ENCODE measurements at places on chromosomes 13 and 19.
A peak's percentile ranks its signal among the peaks of the same experiment; 100 is the strongest.

GRCh38 chr19:44943801-44944249 is 1.8 kb downstream of the APOC4 start:
- no peak for DNase-seq

DNA sequence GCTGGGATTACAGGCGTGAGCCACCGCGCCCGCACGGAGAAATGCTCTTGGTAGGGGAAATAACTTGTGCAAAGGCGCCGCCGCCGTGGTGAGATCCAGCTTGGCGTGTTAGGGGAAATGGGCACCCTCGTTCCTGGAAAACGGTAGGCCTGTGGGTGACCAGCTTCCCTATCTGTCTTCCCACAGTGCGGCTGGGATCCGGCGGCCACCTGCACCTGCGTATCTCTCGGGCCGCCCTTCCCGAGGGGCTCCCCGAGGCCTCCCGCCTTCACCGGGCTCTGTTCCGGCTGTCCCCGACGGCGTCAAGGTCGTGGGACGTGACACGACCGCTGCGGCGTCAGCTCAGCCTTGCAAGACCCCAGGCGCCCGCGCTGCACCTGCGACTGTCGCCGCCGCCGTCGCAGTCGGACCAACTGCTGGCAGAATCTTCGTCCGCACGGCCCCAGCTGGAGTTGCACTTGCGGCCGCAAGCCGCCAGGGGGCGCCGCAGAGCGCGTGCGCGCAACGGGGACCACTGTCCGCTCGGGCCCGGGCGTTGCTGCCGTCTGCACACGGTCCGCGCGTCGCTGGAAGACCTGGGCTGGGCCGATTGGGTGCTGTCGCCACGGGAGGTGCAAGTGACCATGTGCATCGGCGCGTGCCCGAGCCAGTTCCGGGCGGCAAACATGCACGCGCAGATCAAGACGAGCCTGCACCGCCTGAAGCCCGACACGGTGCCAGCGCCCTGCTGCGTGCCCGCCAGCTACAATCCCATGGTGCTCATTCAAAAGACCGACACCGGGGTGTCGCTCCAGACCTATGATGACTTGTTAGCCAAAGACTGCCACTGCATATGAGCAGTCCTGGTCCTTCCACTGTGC is 2.4 kb downstream of the GDF15 start:
- peak; percentile 57 for DNase-seq

DNA sequence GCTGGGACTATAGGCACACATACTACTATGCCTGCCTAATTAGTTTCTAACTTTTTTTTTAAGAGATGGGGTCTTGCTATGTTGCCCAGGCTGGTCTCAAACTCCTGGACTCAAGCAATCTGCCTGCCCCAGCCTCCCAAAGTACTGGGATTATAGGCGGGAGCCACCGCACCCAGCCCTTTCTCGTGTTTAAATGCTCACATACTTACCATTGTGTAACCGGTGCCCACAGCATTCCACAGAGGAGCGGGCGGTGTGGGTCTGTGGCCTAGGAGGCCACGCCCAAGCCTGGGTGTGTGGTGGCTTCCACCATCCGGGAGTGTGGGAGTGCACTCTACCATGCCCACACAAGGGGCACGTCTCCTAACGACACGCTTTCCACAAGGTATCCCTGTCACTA is 7.7 kb downstream of the LMNB2 start:
- no peak for DNase-seq

DNA sequence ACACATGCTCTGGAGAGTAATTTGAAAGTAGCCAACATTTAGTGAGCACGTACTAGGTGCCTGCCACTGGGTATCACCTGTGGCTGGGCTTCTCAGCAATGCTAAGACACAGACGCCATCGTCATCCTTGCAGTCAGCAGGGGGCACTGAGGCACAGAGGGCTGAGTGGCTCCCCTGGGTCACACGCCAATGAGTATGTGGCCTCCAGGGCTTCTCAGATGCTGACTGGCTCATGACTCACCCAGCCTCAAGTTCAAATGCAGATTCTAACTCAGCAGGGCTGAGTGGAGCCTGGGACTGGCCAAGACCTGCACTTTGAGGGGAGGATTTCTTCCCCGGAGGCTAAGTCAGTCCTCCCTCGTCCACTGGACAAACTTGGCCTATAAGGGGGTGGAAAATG is 115.1 kb upstream of the CACNA1A start:
- DNase-seq = no peak

DNA sequence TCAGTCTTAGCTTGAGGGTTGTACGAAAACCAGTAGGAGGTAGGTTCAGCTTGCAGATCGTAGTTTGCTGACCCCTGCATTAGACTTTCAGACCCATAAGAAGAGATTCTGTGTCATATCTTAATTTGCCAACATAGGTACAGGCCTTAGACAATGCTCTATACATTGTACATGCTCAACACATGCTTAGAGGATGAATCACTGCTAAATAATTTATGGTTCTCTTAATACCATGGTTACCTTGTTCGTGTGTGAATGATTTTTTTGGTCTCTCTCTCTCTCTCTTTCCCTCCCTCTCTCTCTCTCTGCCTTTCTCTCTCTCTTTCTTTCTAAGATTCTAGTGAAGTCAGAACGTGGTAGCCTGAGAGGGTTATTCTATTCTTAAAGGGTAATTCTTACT is 112.2 kb downstream of the FGF14 start:
- no peak for DNase-seq

- DNase-seq = no peak
Observed at GRCh38 chr13:101970341-101970740, 431.5 kb downstream of the FGF14 start.

DNA sequence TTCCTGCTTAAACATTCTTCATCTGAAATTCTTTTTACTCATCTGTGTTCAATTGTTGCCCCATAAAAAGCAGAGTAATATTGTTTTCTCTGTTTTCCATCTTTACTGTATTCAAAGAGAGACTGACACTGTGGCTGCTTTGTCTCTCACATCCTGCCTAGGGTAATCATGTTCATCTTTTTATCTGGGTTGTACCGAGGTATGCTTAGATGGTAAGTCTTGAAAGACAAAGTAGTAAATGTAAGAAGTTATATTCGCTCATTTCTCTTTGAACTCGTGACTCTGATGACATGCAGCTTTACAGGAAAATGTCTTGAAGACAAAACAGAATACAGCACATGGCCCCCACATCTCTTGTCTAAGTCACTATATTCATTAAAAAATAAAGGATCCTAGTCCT is 20.0 kb upstream of the CYSLTR2 start:
- DNase-seq = no peak

GRCh38 chr19:40976134-40976533 is 14.9 kb upstream of the CYP2B6 start:
- no peak for DNase-seq

DNA sequence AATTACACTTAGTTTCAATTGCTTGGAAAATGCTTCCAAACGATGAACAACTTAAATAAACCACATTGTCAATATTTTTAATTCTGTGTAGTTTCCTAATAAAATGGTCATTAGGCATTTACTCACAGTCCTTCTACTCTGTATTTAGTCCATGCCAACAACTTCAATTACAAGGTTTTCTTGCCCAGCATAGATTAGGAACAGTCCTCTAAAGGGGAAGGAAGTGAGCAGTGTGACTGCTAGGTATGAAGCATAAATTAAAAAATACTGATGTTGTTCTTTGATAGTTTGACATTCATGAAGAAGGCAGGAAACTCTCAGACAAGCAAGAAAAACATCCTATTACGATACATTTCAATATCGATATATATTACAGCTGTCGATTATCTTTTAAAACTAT is 716.0 kb upstream of the PCDH9 start:
- DNase-seq = no peak

DNA sequence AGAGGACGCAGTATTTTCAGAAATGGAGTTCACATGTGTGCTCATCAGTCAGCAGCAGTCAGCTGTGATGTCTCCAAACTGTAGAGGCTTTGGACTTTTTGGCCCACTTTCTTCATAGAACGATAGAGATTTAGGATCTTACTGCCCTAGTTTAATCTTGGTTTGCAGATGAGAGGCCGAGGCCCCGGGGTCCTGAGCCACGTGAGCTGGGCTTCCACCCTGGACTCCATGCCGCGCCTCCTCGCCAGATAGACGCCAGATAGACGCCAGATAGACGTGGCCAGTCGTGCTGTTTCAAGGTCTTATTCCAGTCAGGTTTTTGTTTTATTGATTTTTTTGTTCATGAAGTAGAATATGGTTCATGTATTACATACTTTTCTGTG is 11.7 kb upstream of the MCF2L start:
- no peak for DNase-seq

GRCh38 chr13:94065741-94066140 is 413.7 kb downstream of the DCT start:
- DNase-seq = no peak

DNA sequence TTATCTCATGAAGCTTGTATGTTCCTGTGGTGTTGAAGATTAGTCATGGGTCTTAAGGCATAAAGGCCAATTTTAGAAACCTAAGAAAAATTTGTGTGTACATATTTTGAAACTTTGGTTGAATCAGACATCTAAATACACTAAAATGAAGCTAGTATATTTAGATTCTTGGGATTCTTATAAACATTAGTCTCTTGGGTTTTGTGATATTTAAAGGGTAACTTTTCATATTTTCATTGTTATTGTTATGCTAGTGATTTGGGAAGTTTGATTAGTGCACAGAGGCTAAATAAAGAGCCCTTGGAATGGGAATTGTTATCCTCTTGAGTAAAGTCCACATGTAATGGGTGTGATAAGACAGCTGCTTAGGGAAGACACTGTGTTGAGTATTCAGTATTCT is 24.5 kb downstream of the UBA2 start:
- DNase-seq = no peak

DNA sequence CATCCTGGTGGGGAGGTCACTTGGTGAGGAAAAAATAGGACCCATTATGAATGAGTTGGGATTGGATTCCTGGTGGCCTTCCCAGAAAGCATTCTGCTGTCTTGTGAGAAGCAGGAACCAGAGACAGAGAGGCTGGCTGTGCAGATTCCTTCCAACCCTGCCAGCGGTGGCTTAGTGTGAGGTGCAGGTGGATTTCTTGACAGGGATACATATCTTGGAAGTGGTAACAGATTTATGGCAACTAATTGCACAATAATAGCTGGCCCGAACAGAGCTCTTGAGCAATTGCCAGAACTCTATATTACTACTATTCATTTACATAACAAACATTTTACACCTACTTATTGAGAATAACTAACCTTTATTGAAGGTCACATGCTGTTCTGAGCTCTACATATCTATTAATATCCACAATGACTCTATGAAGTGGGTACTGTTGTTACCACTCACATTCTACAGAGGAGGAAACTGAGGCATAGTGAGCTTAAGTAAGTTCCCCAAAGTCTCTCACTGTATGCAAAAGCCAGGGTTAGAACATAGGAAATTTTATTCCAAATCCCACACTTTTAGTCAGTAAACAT is 173.9 kb upstream of the SERP2 start:
- DNase-seq = no peak

GRCh38 chr13:103731959-103732358 is 665.7 kb upstream of the SLC10A2 start:
- no peak for DNase-seq

- peak; percentile 41 for DNase-seq
Observed at GRCh38 chr13:19864024-19864745, 736 bp upstream of the ZMYM5 start.

DNA sequence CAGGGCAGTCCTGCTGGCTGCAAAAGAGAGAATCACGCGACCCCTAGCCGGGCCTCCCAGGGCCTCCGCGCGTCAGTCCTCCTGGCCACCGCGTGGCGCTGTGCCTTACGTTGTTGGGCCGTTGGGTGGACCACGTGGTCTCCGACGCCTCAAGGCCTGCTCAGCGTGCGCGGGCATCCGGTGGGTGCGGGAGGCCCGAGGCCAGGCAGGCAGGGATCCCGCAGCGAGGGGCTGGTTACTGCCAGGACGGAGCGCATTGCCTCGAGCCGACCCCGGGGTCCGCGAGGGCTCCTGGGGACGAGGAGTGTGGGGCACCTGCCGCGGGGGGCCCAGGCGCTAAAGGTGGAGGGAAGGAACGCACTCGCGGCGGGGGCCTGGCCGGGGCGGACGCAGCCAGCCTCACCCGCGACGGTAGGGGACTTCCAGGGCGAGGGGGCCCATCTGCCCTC is at the start of gene TDRD12:
TSS of gene TDRD12 (plus strand) at position 157 of the 449 bp plus-strand sequence. CDS start 306 bp downstream, outside the sequence.
- DNase-seq = no peak

GRCh38 chr13:27860743-27861142 is 59.1 kb upstream of the PDX1 start:
- DNase-seq = no peak

DNA sequence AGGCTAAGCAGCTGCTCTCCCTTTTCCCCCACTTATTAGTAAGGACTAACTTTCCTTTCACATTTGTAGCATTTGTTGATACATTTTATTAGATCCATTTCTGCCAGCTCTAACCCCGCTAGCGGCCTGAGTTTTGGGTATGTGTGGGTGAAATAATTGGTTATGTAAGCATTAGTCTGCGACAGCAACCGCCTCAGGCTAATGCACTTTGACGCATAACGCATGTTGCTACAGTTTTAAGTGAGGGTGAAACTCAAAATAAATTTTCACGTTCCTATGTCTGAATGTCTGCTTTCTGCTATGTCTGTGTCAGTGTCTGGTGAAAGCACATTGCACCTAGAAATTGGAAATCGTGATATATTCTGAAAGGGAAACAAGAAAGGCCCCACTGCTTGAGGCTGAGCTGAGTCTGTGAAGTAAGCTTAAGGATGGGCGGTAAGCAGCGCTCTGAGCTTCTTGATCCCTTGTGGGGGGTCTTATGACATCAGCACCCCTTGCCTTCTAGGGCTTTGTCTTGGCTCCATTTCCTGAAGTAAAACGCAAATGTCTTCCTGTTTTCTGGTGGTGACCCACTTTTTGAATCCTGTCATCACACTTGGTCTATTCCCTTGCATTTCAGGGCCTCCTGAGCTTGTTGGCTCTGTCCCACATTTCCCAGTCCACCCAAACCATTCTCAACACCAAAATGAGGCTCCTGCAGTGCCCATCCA is 648.3 kb upstream of the ARGLU1 start:
- DNase-seq = no peak

DNA sequence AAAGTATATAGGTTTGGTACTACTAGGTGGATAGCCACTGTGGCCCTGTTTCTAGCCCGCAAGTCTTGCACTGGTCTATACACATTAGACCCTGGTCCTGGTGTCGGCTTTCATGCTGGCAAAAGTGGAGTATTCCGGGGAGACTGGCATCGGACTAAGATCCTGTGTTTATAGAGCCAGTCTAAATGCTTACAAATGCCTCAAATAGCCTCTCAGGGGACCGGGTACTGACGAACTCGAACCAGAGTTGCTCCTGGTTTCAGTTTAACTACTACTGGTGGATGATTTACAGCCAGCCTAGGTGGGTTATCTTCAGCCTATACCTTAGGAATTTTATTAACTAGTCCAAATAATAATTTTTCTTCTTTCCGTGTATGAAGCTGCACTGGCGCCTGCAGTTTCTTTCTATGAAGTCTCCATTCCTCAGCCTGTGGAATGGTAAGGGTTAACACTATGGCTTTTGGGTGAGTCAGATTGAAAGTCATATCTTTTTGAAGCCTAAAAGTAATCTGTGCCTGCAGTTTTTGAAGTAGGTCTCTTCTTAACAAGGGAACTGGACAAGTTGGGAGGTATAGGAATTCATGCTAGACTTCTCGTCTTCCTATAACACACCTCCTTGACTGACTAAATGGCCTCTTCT is 51.3 kb downstream of the OR10H4 start:
- no peak for DNase-seq

All from HuH-7.5 (cell line).